ENCODE measurements at places on chromosomes 11 and 22.

DNA sequence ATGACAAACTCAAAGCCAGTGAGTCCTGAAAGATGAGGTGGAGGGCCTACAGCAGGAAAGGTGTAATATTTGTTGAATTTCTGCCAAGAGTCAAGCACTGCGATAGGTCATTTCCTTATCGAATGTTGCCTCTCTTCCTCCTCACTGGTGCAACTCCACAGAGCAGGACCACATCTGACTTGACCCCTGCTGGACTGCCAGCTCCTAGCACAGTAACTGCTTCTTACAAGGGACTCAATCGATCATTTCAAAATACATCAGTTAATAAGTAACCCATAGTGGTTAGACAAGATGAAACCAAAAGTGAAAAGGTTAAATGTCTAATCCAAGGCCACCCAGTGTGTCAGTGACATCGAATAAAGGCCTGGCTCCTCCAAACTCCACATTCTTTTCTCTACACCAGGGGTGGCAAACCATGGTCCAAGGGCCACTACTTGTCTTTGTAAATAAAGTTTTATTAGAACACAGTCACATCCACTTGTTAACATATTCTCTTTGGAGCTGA lies 98.5 kb upstream of the CSNK2A3 start:
- DNase-seq: no peak

DNA sequence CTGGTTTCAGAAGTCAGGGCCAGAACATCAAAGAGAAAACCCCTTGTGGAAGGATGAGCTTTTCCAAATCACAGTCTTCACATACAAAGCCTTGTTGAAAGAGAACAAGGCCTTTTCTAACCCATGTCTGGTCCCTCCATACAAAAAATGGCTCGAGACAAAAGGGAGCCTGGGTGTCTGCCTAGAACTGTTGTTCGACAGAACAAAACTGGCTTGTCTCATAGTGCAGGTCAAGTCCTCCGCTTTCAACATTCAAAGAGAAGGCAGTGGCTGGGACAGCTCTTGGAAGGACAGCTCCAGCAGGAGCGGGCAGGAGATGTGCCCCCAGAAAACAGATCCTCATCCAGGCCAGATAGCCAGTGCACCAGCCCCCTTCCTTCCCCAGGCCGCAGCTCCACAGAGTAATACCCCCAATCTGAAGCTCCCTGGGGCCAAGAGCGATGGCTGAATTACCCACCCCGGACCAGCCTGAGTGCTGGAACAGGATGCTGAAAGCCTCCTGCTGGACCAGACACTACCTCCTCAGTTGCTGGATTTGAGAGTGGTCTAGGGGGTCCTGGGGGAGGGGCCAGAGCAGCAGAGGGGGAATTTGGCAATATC lies 27.6 kb downstream of the USH1C start:
- DNase-seq: no peak

DNA sequence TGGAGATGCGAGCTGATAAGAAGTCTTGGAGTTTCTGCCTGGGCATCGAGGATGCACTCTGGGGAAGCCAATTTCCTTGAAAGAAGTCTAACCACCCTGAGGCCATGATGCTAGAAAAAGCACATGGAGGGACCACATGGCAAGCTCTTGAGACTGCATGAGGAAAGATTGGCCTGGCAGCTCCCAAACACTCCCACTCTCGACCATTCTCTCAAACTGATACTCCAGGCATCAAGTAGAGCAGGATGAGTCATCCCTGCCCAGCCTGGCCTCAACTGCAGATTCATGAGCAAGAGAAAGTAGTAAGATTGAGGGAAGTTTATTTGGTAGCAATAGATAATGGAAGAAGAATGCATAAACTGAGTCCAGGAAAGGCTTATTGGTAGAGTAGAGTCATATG lies 194.3 kb downstream of the KIF18A start:
- DNase-seq: no peak

DNA sequence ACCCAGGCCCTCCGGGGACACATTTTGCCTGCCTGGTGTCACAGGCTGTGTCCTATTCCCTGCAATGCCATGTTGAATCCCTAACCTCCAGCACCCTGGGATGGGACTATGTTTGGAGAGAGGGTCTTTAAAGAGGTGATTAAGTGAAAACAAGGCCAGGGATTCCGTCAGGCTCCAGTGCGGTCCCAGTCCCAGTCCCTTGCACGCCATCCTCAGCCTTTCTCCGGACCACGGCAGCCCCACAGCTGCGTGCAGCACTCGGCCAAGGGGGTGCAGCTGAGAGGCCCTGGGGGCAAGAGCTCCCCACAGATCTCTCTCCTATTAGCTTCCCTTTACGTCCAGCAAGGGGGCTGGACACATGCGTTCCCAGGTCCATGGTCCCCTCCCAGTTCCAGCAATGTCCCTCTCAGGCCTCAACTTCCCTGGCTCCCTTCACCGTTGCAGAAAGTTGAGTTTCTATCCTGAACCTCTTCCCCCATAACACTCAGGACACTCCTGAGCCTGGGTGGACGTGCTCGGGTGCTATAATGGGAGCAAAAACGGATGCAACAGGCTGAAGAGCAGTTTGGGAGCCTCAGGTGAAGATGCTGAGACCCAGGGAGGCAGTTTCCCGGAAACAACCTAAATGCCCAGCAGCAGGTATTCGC lies 1422.7 kb downstream of the BRD1 start:
- no peak for DNase-seq

- no peak for DNase-seq
These were observed 8.7 kb upstream of the LTO1 start for GRCh38 chr11:69683764-69684333.

DNA sequence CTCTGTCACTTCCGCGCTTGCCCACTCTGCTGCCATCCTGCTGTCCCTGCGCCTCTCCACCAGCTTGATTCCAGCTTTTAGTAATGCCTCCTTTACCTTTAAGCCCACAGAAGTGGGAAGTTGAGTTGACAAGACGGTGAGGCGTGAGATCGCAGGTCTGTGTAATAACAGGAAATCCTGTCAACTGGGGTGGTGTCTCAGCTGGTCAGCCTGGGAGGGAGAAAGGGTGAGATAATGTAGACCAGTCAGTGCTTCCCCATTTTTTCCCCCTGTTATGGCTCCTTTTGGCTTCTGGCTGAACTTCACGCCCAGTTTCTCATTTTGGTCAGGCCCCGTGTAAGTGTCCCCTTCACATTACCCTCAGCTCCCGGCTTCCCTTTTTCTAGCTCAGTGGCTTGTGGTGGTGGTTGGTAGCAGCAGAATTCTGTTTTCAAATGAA lies 98.9 kb downstream of the TRAF6 start:
- DNase-seq: no peak

All from stimulated activated CD8-positive, alpha-beta memory T cell treated with anti-CD3 and anti-CD28 coated beads, Interleukin-4, amount 100 ng/mL, for 1 hour (primary cell).